Lung (tissue), 17 donors: ENCODE measurements at places on chromosomes 11 and 22. TPM values are rescaled to one million over a fixed set of nuclear protein-coding genes. Genes with fewer than 3 reads are reported as not detected.

The MLC1 gene
- 0.65 TPM for polyA plus RNA-seq

The LDHAL6A gene
- polyA plus RNA-seq = not detected

The FAM180B gene
- polyA plus RNA-seq = 0.05 TPM

The TRIM6 gene
- polyA plus RNA-seq = 3.1 TPM

The BBOX1 gene
- polyA plus RNA-seq = 0.27 TPM

The CST6 gene
- 31.7 TPM for polyA plus RNA-seq

The NFAM1 gene
- 3.6 TPM for polyA plus RNA-seq

The ALX4 gene
- polyA plus RNA-seq = not detected

The METTL15 gene
- 3.4 TPM for polyA plus RNA-seq

The CDKN1C gene
- 24.0 TPM for polyA plus RNA-seq

The MCAM gene
- 51.9 TPM for polyA plus RNA-seq

The APOA1 gene
- polyA plus RNA-seq = 18.2 TPM

The MIOX gene
- not detected for polyA plus RNA-seq

The TBX1 gene
- polyA plus RNA-seq = 5.6 TPM

The UPK3A gene
- polyA plus RNA-seq = 0.30 TPM

The PACSIN3 gene
- 20.6 TPM for polyA plus RNA-seq

The MS4A15 gene
- 9.8 TPM for polyA plus RNA-seq

The OR52I1 gene
- polyA plus RNA-seq = not detected

The MS4A3 gene
- 0.20 TPM for polyA plus RNA-seq

The TXN2 gene
- 85.8 TPM for polyA plus RNA-seq

The ADM2 gene
- 3.1 TPM for polyA plus RNA-seq

The FIBIN gene
- 7.2 TPM for polyA plus RNA-seq

The SHISA8 gene
- not detected for polyA plus RNA-seq

The OR5A1 gene
- not detected for polyA plus RNA-seq

The CHRM1 gene
- polyA plus RNA-seq = 1.3 TPM

The LSP1 gene
- 95.7 TPM for polyA plus RNA-seq

The LGALS12 gene
- polyA plus RNA-seq = 0.98 TPM

The ELFN2 gene
- polyA plus RNA-seq = 1.6 TPM

The CCDC157 gene
- 6.0 TPM for polyA plus RNA-seq

The PIK3IP1 gene
- polyA plus RNA-seq = 11.5 TPM

The TMEM25 gene
- polyA plus RNA-seq = 8.8 TPM
